GM18507 (cell line): ENCODE measurements at places on chromosomes 2 and 18.

- DNase-seq = no peak
These were observed 33.4 kb downstream of the PAX8 start for GRCh38 chr2:113245276-113245711.

DNA sequence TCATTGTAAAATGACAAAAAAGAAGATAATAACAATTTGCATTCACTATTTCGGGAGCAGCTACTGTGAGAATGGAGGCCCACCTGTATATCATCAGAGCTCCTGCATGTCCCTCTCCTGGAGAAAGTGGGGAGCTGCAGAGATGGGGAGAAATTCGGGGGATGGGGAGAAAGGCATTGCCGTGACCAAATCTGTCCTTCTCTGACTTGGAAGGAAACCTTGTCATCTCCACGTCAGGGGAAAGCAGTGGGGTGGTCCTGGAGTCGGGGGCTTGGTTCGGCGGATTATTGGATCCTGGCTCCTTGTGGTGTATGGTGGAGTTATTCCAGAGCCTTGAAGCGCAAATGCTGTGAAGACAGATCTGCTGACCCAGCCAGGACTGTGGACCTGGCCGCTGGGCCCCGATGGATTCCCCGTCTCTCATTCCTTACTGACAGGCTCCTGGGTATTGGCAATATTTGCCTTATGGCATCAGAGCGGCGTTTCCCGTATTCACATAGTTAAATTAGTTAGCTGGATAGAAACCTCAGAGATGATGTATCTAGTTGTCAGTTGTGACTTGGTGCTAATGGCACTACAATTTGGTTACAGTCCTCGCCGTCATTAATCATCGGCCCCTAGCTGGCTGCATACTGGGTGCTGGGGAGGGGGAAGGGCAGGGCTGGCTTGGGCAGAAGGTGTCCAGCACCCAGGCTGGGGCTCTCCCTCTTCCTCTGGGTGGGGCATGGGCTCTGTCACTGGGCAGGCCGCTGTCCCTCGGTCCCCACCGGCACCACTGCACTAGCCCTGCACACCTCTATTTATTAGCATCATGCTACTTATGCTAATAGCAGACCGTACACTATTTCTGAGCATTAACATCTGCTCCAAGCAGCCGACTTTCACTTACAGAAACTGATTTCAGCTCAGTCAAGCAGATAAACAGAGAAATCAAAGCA lies 31.7 kb downstream of the CELF4 start:
- no peak for DNase-seq

- DNase-seq = no peak
These were observed 121.0 kb downstream of the MYO1B start for GRCh38 chr2:191366199-191366598.

DNA sequence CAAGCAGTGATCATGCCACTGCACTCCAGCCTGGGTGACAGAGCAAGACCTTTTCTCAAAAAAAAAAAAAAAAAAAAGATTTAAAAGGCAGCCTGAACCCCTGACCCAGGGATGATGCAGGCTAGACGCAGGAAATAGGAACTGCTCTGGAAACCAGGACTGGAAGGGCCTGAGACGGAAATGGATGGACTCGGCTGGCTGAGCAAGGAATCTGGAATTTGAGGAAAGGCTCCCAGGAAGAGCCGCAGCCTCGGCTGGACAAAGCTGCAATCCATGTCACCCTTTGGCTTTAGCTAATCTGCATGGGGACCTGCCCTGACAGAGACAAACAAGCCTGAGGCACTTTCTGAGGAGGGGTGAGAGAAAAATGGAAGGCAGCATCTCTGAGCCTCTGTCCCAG lies 55.0 kb upstream of the DAPL1 start:
- no peak for DNase-seq

DNA sequence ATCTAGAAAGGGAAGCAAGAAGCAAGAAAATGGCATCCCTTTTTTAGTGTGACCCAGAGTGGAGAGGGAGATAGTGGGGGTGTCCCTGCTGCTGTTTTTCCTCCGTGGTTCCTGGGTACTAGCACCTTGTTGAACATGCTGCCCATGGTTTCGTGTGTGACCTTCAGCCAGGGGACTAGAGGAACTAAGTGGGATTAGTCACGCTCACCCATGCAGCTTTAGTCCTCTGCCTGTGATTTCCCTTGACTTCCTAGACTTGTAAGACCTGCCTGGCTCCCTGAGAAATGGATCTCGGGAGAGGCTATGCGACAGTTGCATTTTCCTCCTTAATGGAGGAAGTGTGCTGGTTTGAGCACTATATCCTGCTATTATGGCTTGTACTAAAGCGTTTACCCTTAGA lies 471.4 kb downstream of the DCDC2C start:
- no peak for DNase-seq

DNA sequence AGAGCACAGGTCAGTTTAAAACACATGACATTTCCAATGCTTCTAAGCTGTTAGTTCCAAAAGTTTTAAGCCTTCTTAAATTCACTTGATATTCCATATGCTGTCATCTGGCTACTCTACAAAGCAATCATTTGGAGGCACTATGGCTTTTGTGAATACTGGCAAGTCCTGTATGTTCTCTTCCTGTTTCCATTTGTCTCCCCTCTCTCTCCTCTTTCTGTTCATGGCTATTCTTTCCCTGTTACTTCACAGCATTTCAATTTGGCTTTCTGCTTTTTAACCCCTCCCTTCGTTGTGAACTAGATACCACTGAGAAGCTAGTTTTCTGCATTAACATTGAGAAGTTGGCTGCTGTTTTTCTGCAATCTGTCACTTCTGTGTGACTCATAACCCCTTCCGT lies 1337.2 kb upstream of the CELF4 start:
- DNase-seq = no peak

DNA sequence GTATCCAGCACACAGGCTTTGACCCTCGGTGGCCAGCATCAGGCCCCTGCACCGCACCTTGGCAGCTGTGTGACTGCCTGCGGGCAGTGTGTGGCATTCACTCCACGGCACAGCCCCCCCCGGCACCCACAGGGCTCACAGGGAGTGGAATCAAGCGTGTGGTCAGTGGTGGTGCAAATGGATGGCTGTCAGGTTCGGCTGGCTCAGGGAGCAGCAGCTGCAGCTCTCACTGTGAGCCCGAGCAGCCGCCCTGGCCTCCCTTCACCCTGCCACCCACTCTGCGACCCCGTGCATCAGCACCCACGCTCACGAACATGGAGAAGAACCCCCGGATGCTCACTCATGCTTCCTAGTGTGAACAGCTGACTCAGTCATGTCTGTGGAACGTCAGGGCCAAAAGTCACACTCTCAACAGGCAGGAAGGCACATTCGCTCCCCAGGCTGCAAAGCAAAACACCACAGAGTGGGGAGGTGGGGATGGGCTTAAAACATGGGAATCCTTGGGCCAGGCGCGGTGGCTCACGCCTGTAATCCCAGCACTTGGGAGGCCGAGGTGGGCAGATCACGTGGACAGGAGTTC lies 41.5 kb upstream of the GPC1 start:
- no peak for DNase-seq

DNA sequence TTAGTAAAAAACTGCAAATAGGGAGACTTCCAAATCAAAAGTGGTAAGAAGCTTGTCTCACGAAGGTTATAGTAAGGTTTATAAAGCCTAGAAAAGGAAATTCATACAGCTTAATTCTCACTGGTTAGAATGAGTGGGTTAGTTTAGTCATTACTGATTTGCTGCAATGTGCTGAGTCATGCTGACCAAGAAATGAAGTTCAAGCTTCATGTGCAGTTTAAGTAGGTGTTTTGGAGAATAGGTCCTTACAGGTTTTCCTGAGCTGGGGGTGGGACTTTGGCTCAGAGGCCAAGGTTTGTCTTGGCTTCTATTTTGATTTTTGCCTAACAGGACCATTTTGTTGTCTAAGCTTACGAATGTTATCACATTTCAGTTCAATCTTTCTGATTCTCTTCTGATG lies 15.1 kb downstream of the CLIP4 start:
- DNase-seq = no peak

DNA sequence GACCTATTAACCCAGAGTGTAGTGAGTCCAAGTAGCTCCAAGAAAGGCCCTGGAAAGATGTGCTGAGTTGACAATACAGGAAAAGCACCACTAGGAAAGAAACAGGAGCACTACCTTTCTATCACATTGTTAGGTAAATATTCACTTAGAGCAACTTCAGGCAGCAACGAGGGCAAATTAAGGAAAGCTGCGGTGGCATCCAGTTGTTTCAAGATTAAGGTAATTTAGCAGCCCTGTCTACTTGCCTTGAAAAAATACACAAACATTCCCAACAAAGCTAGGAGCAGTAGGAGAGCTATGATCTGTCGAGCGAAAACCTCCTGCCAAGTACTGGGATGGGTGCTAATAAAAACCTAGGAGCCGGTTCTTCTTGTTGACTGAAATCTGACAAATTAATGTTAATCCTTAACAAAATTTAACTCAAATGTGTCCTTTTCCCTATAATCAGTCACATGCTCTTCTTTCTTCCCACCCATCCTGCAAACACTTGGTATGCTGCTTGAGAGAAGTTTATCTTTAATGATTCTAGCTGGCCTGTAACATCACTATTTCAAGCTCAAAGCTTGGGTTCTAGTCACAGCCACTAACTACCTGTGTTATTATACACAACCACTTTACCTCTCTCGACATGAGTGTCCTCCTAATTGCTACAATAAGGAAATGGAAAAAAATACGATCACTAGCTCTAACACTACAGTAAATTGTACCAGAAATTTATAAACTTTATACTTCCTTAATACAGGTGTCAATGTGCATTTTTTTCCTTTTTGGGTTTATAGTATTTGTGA lies 2.0 kb downstream of the ACAA2 start:
- DNase-seq = no peak

DNA sequence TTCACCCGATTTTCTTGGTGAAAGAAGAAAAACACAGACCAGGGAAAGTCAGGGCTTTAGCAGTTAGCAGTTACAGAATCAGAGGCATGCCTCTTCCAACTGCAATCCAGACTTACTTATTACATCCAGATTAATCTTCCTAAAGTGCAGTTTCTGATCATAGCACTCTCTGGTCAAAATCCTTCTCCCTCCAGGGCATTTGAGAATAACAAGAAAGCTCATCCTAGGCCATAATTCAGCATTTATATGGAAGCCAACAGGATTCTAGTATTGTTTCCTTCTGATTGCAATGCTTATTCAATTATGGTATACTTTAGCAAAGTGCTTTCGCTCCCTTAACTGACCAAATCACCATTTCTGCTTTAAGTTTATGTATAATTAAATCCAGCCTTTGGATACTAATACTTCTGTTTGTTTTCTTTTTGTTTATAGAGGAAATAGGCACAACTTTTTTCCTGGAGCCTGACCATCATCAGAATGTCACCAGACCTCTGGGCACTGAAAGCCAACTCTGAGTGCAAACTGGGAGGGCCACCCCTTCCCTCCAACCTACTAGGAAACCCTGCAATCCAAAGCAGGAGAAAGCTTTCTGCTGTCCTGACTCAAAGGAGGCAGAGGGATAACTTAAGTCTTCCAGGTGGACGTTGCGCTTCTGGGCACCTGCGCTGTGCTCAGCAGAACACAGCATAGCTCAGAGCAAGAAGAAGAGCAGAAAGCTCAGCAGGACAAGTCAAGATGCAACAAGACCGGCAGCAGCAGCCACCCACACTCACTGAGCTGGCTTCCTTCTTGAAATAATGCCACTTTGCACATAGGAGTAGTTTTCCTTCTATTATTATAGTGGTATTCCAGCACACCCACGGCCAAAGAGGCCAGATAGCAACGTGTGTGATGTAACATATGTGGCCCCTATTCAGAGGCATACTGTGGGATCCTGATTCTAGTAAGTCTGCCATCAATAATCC lies 99.3 kb downstream of the STK39 start:
- DNase-seq = no peak
